NCI-H526 treated with DMSO at 0.1 percent for 48 hours (cell line): ENCODE measurements at places on chromosomes 5 and 9.

DNA sequence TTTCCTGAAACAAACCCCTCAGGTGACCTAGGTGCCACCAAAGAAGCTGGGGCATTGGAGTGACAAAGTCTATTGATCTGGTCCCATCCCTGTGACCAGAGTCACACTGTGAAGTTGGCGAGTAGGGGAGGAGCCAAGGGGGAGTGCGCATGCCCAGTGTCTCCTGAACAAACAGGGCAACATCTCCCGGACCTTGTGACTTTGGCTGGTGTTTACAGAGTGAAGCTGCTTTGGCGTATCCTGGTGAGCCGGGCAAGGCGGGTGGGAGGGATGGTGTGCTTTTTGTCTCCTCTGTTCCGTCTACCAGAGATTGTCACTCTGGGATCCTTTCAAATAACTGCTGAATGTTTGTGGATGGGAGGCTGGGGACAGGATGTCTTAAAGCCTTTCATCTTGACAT is 204.5 kb downstream of the HSPA4 start:
- DNase-seq, result no peak

DNA sequence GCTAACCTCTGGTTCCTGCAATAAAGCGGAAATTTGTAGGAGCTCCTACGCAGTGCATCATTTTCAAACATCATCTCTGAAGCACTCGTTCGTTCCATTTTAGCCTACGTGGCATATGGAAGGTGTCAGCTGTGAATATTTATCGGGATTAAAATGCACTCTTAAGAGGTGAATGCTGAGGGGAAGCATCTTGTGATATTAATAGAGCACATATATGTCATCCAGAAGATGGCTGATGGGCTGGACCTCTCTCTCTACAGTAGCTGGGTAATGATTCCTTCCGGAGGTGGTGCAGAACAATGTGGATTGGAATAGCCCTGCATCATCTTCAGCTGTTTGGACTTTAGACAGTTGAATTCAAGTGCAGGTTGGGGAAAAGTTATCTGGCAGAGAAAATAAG is 478.7 kb downstream of the DMAC1 start:
- DNase-seq, result no peak

- no peak for DNase-seq
Observed at GRCh38 chr5:102649731-102650130, 105.4 kb upstream of the PAM start.

GRCh38 chr5:150598821-150599273 is 41.6 kb upstream of the SYNPO start:
- DNase-seq, result no peak

DNA sequence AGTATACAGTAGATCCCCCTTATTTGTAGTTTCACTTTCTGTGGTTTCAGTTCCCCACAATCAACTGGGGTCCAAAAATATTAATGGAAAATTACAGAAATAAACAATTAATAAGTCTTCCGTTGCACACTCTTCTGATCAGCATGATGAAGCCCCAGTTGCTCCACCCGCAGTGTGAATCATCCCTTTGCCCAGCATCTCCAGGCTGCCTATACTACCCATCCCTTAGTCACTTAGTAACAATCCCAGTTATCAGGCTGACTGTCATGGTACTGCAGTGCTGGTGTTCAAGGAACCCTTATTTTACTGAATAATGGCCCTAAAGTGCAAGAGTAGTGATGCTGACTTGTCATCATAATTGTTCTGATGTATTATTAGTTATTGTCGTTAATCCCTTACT is 28.9 kb downstream of the SHC3 start:
- DNase-seq, result no peak

DNA sequence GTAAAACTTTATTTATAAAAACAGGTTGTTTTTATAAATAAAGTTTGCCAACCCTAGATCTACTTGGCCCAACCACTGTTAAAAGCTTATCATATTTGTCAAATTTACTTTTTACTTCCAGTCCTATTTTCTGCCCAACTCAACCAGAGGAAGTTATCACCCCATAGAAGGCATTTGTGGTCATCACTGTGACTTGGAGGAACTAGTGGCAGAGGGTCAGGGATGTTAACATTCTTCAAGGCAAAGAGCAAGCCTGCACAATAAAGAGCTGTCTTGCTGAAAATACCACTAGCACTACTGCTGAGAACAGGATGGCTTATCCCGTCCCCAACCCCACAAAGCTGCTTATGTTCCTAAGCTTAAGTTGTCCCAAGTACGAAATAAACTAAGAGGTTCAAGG is 22.3 kb downstream of the TTC33 start:
- no peak for DNase-seq

DNA sequence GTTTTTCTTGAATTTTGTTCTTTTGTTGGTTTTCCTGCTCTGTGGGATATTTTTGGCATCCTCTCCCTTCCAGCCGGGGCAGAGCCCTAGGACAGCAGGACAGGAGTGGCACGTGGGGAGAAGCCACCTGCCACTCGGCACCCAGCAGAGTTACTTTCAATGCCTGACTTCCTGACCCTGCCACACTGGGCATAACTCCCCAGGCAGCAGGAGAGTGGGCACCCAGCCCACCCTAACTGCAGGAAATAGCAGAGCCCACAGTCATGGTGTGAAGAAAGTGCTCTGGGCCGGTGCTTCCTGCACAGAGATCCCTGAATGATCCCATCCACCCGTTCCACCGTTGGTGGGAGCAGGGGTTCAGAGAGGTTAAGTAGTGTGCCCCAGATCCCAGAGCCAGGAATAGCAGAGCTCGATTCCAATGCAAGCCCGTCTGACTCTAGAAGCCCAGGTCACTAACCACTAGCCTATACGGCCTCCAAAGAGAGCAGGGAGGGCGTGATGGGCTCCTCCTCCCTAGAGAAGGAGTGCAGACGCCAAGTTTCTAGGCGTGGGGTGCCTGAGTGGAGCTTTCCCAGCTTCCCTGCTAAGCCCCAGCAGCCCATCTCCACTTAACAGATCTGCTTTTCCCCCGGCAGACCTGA is 8.1 kb upstream of the NUP214 start:
- no peak for DNase-seq

GRCh38 chr9:33158843-33159776 is 8.0 kb downstream of the B4GALT1 start:
- DNase-seq, result no peak

GRCh38 chr5:42984307-42984706 is 55.8 kb downstream of the ANXA2R start:
- no peak for DNase-seq

DNA sequence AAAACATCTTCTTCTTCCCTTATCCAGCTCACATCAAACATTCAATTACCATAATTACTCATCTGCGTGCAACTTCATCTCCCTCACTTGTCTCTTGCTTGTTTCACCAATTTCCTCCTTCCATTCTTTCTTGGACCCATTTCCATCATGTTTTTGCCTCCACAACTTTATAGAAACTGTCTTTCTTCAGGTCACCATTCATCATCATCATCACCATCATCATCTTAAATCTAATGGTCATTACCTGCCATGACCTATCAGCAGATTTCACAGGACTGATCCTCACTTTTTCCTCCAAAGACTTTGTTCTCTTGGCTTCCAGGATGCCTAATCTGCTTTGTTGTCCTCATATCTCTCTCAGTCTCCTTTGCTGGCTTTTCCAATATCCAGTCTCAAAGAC is 495.6 kb downstream of the DNAH5 start:
- no peak for DNase-seq

- no peak for DNase-seq
Observed at GRCh38 chr5:62521319-62521718, 57.3 kb upstream of the LRRC70 start.

DNA sequence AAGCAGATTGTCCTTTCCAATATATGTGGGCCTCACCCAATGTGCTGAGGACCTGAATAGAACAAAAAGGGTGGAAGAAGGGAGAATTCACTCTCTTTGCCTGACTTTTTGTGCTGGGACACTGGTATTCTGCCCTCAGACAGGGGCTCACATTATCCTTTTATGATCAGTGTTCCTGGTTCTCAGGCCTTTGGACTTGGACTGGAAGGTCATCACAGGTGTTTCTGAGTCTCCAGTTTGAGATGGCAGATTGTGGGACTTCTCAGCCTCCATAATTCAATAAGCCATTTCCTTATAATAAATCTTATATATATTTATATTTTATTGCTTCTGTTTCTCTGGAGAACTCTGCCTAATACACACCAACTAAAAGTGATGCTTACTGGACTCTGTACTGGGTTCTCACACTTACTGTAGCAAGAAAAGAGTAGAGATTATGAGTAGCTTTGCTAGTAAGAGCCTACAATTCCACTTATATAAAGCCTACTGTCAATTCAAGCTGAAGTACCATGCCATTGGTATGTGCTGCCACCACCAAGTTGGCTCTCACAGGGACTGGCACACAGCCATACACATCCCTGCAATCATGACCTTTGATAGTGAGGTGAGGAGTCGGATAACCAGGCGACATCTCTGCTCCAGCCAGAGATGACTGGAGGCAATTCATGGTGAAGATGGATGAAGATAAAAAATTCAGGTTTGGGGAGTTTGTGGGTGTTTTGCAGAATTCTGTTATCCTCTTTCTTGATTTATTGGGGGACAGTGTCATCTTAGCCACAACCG is 130.7 kb upstream of the NR3C1 start:
- no peak for DNase-seq

- DNase-seq, result no peak
Observed at GRCh38 chr9:69411246-69411645, 86.2 kb downstream of the ENTREP1 start.

- DNase-seq, result no peak
Observed at GRCh38 chr5:148924817-148925216, 98.4 kb downstream of the ADRB2 start.

DNA sequence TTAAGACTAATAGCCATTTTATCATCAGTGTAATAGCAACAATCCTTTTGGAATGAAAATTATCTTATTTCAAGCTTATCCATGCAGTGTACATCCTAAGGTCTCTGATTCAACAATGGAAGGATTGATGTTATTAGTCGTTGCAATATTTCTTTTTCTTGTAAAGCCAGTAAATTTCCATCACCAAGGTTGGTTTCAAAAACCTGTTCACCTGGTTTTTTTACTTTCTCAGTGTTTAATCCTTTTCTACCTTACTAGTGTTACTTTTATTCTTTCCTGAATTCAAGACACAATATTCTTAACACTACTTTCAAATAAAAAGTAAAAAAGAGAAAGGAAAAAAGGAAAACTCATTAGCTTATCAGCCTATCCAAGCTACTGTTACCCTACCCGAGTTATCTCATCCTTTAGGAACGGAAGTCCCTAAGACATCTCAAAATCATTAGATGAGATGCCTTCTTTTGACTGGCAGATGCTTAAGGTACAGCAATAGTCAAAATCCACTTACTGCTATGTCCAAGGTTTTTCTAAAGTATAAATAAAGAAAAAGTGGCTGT is 5.4 kb downstream of the ZFR start:
- no peak for DNase-seq

GRCh38 chr5:59187857-59188256 is 605.0 kb downstream of the RAB3C start:
- DNase-seq, result no peak

GRCh38 chr9:19127871-19128500 is 694 bp upstream of the PLIN2 start:
- DNase-seq, result peak; percentile 17

DNA sequence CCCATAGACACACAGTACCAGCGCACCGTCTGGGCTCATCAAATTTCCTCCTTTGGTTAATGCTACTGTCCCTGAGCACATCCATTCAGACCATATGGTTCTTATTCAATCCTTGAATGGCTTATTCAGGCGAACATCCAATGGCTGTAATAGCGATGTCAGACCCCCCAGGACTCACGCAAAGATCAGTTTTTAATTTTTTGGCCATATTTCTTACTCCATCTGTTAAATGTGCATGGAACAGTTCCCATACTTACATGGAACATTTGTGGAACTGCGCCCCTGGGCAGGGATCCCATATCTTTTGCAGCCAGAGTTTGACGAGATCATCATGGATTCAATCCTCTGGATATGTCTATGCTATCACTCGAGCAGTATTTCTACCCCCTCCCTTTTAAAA is 213.2 kb downstream of the ADAMTS6 start:
- no peak for DNase-seq

- peak; percentile 21 for DNase-seq
Observed at GRCh38 chr5:72147569-72147968, 40.3 kb downstream of the MAP1B start.

DNA sequence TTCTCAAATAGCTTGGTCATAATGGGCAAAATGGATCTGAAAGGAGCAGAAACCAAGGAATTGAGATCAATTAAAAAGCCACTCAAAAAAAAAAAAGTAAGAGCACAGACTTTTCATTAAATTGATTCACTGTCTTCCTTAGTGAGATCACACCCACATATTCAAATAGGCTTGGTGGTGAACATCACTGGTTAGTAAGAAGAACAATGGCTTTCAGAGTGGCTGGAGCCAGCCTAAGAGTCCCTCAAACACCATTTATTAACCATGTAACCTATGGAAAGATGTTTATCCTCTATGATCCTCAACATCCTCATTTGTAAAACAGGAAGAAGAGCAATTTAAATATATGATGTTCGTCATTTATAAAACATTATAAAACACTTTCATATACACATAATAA is 12.4 kb downstream of the CCDC112 start:
- DNase-seq, result no peak

DNA sequence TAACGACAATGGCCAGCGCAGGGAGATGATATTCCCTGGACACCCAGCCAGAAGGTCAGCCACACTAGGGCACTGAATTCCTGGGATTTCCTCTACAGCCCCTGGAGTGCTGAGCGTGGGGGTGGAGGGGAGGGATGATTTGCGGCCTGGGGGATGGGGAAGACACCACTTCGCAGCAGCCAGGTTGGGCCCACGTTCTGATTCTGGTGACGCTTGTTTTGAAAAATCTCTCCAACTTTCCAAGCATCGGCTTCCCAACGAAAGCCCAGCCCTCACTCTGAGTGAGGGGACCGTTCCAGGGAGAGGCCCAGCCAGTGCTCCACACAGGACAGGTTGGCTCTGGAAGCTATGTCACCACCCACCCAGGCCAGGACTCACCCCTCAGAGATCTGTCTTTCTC is 5.4 kb downstream of the GFPT2 start:
- DNase-seq, result no peak

- DNase-seq, result no peak
Observed at GRCh38 chr9:127968042-127968441, 12.7 kb downstream of the EEIG1 start.

GRCh38 chr9:71758277-71758676 is 10.0 kb downstream of the CEMIP2 start:
- DNase-seq, result no peak

DNA sequence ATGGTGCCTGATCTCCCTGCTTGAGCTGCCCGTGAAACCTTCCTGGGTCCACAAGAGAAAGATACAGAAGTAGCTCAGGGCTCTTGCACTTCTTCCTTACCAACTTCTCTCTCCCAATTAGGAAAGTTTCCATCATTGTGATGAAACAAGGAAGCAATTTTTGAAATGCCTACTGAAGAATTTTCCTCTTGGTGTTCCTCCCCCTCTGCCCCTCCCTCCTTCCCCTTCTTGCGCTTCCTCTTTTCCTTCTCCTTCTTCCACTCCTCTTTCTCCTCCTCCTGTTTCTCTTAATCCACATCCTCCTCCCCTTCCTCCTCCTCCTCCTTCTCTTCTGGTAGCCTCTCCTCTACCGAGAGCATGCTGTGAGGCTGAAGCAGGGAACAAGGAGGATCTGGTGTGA is 36.3 kb upstream of the OTULINL start:
- no peak for DNase-seq
